ENCODE measurements at places on chromosomes 3 and 15.

- no peak for DNase-seq
These were observed 295.7 kb upstream of the SOX14 start for GRCh38 chr3:137468446-137468845.

DNA sequence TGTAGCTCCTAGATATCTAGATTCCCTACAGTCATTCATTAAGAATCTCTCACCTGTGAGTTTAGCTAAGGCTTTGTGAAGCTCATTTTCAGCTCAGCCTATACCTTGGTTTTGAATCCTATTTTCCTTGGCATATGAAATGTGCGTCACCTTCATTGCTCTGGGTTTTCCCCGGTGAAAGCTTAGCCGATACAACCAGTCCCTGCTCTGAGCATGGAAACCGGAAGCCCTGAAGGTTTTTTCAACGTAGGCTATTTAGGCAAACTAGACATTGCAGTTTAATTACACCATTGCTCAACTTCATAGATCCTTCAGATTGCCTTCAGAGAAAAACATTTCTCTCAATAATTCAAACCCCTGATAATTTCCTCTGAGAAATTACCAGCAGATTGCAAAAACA is 206.8 kb upstream of the TPRG1 start:
- no peak for DNase-seq

GRCh38 chr15:38818157-38818790 is 253.7 kb upstream of the RASGRP1 start:
- DNase-seq, result no peak

DNA sequence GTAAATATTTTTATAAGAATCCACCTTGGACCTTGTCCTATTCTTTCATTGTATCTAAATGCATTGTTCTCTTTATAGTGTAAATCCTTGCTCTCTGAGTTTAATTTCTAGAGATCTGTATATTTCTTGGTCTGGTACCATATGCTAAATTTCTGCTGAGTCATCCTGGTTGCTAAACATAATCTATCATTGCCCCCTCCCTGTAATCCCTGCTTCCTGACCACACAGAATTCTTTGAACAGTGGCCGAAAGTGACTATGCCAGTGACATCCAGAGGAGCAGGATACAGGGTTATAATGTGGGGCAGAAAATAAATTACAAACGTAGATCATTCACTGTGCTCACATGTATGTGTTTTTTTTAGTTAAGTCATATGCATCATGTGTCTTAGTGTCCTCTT is 143.1 kb downstream of the DIPK2A start:
- no peak for DNase-seq

GRCh38 chr15:36484038-36484778 is 95.2 kb upstream of the CDIN1 start:
- DNase-seq, result no peak

- DNase-seq, result no peak
These were observed 208.4 kb downstream of the PLOD2 start for GRCh38 chr3:145952536-145952935.

GRCh38 chr15:51112078-51112477 is 17.4 kb upstream of the TNFAIP8L3 start:
- DNase-seq, result no peak

- DNase-seq, result no peak
These were observed 48.5 kb downstream of the USP13 start for GRCh38 chr3:179701176-179701827.

DNA sequence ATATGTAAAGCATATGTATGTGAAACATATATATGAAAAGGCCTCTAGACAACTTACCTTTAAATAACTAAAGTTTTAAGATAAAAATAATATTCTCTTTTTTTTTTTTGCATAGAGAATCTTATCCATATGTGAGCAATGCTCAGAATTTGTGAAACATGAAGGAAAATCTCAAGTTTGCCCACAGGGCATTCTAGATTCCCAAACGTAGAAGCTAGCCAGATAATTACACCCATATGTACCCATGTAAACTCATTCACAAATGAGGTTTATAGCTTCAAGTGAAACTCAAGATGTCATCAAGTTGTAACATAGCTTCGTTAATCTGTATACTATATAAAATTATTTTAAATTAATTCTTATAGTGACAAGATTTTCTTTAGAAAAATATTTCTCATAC is 537.3 kb upstream of the NR2F2 start:
- DNase-seq, result no peak

GRCh38 chr3:112769286-112769978 is 77.2 kb downstream of the CD200R1L start:
- no peak for DNase-seq

- DNase-seq, result no peak
These were observed 85.5 kb downstream of the CCNL1 start for GRCh38 chr3:157074490-157074889.

DNA sequence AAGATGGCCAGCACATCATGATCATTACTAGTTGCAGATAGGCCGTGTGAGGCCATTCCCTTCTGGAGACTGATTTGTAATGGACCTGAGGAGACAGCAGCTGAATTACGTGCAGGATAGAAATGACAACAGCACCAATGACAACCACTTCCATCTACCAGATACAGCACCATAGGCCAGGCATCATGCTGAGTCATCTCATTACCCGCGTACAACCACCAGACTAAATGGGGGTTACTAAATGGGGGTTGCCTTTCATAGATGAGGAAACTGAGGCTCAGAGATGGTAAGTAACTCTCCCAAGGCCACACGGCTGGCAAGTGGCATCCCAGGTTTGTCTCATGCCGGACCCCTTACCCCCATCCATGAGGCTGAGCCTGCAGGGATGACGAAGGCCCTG is 32.8 kb upstream of the FAM107A start:
- DNase-seq, result no peak

DNA sequence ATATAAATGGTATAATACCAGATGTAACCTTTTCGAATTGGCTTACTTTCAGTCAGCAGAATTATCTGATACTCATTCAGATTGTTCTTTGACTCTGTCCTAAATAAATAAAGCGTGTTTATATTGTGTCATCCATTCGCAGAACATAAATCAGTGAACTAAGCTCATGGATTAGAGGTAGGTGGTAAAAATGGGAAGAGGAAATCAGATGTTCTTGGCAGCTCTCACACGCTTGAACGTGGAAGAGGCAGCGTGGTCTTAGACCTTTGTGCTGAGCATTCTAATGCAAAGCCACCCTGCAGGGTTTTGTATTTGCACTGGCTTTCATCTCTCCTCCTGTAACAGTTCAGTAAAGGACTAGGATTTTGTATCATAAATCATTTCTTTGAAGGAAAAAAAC is 441.4 kb downstream of the GABRG3 start:
- DNase-seq, result no peak

- DNase-seq, result peak; percentile 37
These were observed at the start of gene PRKCD for GRCh38 chr3:53160660-53161449. PRKCD (plus strand) TSS chr3:53161209; CDS start chr3:53178423, 17,214 bp downstream.
